ENCODE measurements at places on chromosomes 12 and 14.

- peak; percentile 45 for DNase-seq
Measured at GRCh38 chr14:34029921-34030334, 79.1 kb upstream of the EGLN3 start.

GRCh38 chr12:103556890-103557627 lies 30.0 kb upstream of the STAB2 start:
- DNase-seq, result no peak

GRCh38 chr12:71581206-71581605 lies 82.4 kb downstream of the ZFC3H1 start:
- no peak for DNase-seq

GRCh38 chr12:19739195-19739776 lies 300.0 kb downstream of the AEBP2 start:
- DNase-seq, result peak; percentile 28

DNA sequence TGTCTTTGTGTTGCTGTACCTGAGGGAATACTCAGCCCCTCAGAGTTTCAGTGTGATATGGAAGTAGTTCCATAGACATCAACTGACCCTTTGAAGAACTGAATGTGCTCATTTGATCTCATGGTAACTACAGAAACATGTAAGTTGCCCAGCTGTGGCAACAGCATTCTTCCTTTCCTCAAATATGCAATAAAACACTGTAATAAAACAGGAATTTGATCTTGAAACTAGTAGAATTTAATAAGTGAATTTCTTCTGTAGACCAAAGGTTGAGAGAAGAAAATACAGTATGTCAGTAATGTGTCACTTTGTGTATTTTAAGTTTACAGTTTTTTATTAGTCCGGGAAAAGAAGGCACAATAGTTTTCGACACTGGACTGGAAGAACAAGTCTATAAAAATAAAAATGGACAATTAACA lies 31.9 kb downstream of the KCTD10 start:
- DNase-seq, result no peak

DNA sequence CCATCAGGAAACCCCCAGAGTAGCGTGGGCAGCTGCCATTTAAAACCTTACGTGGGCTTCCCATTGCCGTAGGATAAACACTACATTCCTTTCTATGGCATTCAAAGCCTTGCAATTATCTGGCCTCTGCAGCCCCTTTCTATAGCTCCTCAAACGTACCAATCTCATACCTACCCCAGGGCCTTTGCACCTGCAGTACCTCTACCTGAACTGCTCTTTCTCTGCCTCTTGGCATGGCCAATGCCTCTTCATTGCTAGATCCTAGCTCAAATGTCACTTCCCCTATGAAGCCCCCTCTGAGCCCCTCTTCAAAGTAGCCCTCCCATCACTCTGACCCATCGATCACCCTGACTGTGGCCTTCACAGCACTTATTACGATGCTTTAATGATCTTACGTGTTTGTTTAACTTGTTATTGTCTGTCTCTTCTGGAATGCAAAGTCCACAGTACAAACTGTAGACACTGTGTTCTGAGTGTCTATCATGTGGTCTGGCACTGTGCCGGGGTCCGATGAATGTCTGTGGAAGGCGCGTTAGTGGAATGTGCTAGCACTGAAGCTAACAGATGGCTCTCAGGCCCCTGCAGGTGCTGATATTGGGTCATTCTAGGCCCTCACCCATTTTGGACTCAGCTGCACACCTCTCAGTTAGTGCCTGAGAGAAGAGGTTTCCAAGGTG lies 157.3 kb upstream of the NOS1 start:
- DNase-seq, result no peak

Data from retinal pigment epithelial cell (primary cell).